ENCODE measurements at places on chromosomes 12 and 14.

DNA sequence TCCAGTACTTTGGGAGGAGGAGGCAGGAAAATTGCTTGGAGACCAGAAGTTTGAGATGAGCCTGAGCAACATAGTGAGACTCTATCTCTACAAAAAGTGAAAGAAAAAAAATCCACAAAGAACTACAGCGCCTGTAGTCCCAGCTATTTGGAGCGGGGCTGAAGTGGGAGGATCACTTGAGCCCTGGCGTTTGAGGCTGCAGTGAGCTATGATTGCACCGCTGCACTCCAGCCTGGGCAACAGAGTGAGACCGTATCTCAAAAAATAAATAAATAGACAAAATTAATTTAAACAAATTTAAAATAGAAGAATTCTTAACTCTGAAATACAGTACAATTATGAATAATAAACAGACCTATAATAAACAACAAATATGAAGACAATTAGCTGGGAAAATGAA is 40.9 kb downstream of the ATL1 start:
- H3K4me1 ChIP-seq: no peaks in the 10 kb centered on the region
- DNase-seq: no peak
- no peak overlapping the region for H3K27ac ChIP-seq
- no peaks in the 10 kb centered on the region for H3K36me3 ChIP-seq
- H3K27me3 ChIP-seq: no peaks in the 10 kb centered on the region
- no peak overlapping the region for H3K4me3 ChIP-seq

DNA sequence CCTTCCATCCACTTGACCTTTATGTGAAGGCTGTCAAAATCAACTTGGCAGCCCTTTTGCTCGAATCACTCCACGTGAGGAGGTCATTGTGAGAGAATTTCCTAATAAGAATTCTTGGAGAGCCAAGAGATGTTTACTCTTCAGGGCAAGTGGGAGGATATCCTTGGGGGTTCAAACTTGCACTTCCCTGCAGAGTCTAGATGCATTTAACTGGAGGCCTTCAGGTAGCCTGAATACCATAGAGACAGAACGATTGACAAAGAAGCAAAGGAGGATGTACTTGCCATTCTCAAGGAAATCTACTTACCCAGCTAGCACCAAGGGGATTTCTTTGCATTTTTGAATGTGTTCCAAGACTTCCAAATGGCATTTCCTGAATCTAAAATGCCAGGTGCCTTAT is 1702.6 kb upstream of the FLRT2 start:
- no peak overlapping the region for H3K27ac ChIP-seq
- H3K4me1 ChIP-seq: no peaks in the 10 kb centered on the region
- H3K27me3 ChIP-seq: no peaks in the 10 kb centered on the region

DNA sequence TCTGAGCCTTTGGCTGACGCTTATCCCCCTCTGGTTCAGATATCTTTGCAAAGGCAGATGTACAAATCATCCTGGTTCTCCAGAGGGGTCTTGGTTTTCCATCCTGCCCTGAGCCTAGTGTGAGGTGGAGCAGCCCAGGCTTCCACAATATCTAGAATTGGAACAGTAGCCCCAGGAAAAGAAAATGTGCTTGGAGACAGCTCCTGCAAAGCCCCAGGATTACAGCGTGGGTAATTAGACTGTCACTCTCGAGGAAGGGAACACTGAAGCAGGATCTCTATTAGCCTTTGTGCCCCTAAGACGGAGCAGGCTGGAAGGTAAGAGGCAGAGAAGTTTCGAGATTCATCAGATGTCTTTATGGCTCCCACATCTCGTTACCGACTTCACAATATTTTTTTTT is 59.4 kb downstream of the TMEM132C start:
- no peak overlapping the region for H3K4me3 ChIP-seq

GRCh38 chr12:42686514-42687172 is 97.1 kb upstream of the PRICKLE1 start:
- no peak for DNase-seq
- no peaks in the 10 kb centered on the region for H3K27me3 ChIP-seq
- H3K4me3 ChIP-seq: no peak overlapping the region
- H3K36me3 ChIP-seq: no peaks in the 10 kb centered on the region

- no peaks in the 10 kb centered on the region for H3K36me3 ChIP-seq
- peak; percentile 71 for DNase-seq
- no peak overlapping the region for H3K4me3 ChIP-seq
- H3K27me3 ChIP-seq: no peaks in the 10 kb centered on the region
- H3K27ac ChIP-seq: peak overlapping the region; percentile 63
Observed at GRCh38 chr12:108773798-108774788, 42.8 kb upstream of the CORO1C start.

DNA sequence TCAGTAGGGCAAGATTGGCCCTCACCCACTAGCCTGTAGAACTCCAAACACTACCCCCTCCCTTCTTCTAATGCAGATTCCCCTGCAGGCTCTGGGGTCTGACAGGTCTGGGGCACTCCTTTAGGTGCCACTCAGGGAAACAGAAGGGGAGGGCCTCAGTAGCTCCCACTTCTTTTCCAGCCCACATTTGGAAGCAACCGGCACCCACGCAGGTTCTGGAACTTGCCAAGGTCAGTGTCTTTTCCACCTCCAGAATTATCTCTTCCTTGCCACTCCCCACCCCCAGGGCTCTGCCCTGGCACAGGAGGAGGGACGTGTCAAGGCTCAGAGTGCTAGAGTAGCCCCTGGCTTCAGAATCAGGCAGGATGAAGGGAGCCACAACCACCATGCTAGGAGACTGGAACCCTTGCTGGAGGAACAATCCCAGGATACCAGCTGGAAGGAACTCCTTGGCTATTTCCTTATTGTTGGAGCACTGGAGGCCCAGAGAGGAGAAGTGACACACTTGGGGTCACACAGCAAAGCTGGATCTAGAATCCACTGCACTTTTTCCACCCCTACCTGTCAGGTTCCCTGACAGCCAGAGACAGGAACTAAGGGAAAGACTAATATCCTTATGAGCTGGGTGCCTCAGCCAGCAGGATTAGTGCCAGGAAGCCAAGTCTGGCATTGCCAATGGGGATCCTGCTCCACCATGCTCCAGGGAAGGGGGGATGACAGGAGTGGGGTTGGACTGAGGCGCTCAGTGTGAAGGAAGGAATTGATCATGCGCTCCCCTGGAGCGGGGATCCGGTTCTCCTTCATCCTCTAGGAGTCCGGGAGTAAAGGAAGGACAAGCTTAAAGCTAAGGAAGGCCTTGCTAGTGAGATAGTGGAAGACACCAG is 1.8 kb upstream of the FIGNL2 start:
- H3K36me3 ChIP-seq: no peaks in the 10 kb centered on the region
- no peak overlapping the region for H3K4me3 ChIP-seq
- H3K27ac ChIP-seq: no peak overlapping the region
- no peak for DNase-seq

GRCh38 chr12:65094722-65095121 is 26.4 kb downstream of the WIF1 start:
- H3K4me1 ChIP-seq: no peaks in the 10 kb centered on the region
- H3K27ac ChIP-seq: no peak overlapping the region
- H3K36me3 ChIP-seq: no peaks in the 10 kb centered on the region
- H3K27me3 ChIP-seq: no peaks in the 10 kb centered on the region
- no peak overlapping the region for H3K4me3 ChIP-seq

- no peaks in the 10 kb centered on the region for H3K4me1 ChIP-seq
- DNase-seq: no peak
Observed at GRCh38 chr14:61875483-61875882, 113.3 kb downstream of the SNAPC1 start.

DNA sequence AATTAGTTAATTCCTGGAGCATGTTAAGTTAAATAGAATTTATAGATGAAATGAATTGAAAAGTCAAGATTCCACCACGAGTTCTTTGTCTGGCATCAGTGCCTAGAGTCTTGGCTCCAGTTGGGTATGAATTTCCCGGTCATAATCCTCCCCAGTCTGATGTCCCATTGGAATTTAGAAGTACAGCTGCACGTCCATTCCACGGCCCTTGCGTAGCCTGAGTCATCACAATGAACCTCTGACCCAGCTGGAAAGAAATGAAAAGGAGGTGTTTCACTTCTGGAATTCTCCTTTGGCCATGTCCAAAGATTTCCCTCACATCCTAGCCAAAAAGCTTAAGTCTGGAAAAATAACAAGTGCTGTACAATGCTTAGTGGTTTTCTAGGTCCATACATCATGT is 122.7 kb downstream of the KICS2 start:
- H3K36me3 ChIP-seq: no peaks in the 10 kb centered on the region
- no peaks in the 10 kb centered on the region for H3K27me3 ChIP-seq
- no peak for DNase-seq
- no peak overlapping the region for H3K27ac ChIP-seq
- no peak overlapping the region for H3K4me3 ChIP-seq

GRCh38 chr14:21476523-21476924 is 235 bp downstream of the RAB2B start:
- no peaks in the 10 kb centered on the region for H3K36me3 ChIP-seq
- peak; percentile 96 for DNase-seq
- H3K4me1 ChIP-seq: no peaks in the 10 kb centered on the region
- H3K4me3 ChIP-seq: peak overlapping the region; percentile 88
- no peaks in the 10 kb centered on the region for H3K27me3 ChIP-seq

DNA sequence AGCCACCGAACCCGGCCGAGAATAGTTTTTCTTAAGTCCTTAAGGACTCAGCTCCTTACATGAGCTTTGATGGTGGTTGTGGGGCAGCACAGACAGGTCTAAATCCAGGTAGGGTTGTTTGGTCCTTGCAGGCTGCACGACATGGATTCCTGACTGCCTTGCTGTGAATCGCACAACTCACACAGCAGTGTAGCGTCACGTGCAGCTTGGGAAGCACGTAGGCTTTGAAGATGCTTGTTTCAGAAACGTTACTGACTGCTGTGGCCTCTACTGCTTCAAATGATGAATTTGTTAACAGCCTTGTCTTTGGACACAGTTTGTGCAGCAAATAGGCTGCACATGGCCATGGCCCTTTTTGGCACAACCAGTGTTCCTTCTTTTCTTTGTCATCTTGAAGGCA is 29.9 kb downstream of the ZBTB42 start:
- no peak overlapping the region for H3K4me3 ChIP-seq
- no peak for DNase-seq
- H3K36me3 ChIP-seq: no peaks in the 10 kb centered on the region
- no peak overlapping the region for H3K27ac ChIP-seq
- no peaks in the 10 kb centered on the region for H3K27me3 ChIP-seq
- peaks cover 10% of the 10 kb centered on the region for H3K4me1 ChIP-seq

- no peaks in the 10 kb centered on the region for H3K27me3 ChIP-seq
- H3K4me3 ChIP-seq: no peak overlapping the region
- H3K4me1 ChIP-seq: peaks cover 8% of the 10 kb centered on the region
- H3K36me3 ChIP-seq: no peaks in the 10 kb centered on the region
Observed at GRCh38 chr12:52975820-52976573, 27.1 kb downstream of the KRT18 start.

GRCh38 chr12:131100031-131100674 is 146.4 kb downstream of the ADGRD1 start:
- no peaks in the 10 kb centered on the region for H3K36me3 ChIP-seq
- no peak for DNase-seq
- H3K27ac ChIP-seq: no peak overlapping the region
- no peak overlapping the region for H3K4me3 ChIP-seq
- no peaks in the 10 kb centered on the region for H3K27me3 ChIP-seq

DNA sequence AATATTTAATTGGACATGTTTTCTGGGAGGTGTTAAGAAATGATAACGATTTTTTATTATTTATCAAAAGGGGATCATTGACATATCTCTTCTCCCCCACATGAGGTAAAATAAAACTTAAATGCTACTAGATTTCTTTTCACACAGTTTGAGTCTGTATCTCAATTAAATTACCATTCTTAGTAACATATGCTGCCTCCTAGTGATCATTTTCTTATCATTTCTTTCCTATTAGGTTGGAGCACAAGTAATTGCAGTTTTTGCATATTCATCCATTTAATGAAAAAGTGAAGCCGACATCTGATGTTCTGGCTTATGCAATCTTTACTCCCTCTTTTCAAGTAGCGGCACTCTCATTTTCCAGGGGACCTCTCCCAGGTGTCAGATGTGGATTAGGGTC is 24.9 kb downstream of the PUS7L start:
- DNase-seq: no peak
- peaks cover 7% of the 10 kb centered on the region for H3K36me3 ChIP-seq
- no peak overlapping the region for H3K27ac ChIP-seq
- no peaks in the 10 kb centered on the region for H3K4me1 ChIP-seq

- H3K4me3 ChIP-seq: no peak overlapping the region
- DNase-seq: no peak
- H3K27me3 ChIP-seq: no peaks in the 10 kb centered on the region
Observed at GRCh38 chr12:66774929-66775328, 96.1 kb upstream of the GRIP1 start.

- peak overlapping the region; percentile 67 for H3K27ac ChIP-seq
- H3K4me3 ChIP-seq: no peak overlapping the region
- no peaks in the 10 kb centered on the region for H3K27me3 ChIP-seq
- H3K4me1 ChIP-seq: no peaks in the 10 kb centered on the region
- no peaks in the 10 kb centered on the region for H3K36me3 ChIP-seq
Observed at GRCh38 chr12:45234139-45234865, 18.4 kb downstream of the ANO6 start.

DNA sequence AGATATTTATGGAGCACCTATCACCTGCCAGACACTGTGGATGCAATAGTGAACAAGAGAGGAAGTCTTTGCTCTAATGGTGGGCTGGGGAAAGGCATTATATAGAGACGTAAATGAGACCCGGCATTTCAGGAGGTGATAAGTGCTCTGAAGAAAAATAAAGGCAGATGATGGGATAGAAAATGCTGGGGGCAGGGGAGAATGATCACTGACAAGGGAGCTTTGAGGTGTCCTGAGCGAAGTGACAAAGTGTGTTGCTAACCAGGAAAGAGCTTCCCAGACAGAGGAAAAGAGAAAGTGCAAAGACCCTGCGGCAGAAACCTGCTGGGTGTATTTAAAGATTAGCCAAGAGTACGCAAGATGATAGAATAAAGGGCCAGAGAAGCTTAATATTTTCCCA is 1096.1 kb downstream of the BCL11B start:
- no peaks in the 10 kb centered on the region for H3K27me3 ChIP-seq
- H3K4me3 ChIP-seq: no peak overlapping the region
- no peaks in the 10 kb centered on the region for H3K4me1 ChIP-seq
- H3K36me3 ChIP-seq: no peaks in the 10 kb centered on the region
- DNase-seq: no peak

DNA sequence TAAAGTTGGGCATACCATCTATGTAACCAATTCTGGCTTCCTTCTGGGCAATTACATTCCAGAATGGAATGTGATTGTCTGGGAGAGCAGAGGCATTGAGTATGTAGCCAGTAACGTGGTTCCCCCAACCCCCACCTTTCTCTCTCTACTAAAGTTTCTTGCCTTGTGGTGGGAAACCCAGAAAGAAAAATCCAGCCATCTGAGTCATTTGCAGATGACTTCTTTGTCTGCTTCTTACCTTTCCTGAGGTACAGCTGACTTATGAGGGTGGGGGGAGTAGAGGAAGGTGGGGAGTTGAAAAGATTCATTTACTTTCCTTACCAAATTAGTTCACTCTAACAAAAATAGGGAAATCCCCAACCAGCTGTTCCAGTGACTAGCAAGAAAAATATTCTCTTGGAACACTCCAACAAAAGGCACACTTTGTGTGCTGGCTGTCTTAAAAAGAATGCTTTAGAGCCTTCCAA is 112.1 kb upstream of the FRMD6 start:
- H3K4me3 ChIP-seq: no peak overlapping the region
- H3K27me3 ChIP-seq: no peaks in the 10 kb centered on the region
- DNase-seq: no peak
- H3K27ac ChIP-seq: no peak overlapping the region
- no peaks in the 10 kb centered on the region for H3K4me1 ChIP-seq
- no peaks in the 10 kb centered on the region for H3K36me3 ChIP-seq

- no peaks in the 10 kb centered on the region for H3K36me3 ChIP-seq
- H3K27ac ChIP-seq: no peak overlapping the region
- H3K4me3 ChIP-seq: no peak overlapping the region
- H3K4me1 ChIP-seq: no peaks in the 10 kb centered on the region
- H3K27me3 ChIP-seq: no peaks in the 10 kb centered on the region
- no peak for DNase-seq
Observed at GRCh38 chr12:114884575-114884974, 200.6 kb upstream of the TBX3 start.

Data from colonic mucosa (tissue), 4 donors.